ENCODE measurements at places on chromosomes 13 and 19. TPM values are rescaled to one million over a fixed set of nuclear protein-coding genes. Genes with fewer than 3 reads are reported as not detected.

The RNF225 gene
- total RNA-seq, result 0.59 TPM

The ZNF570 gene
- total RNA-seq, result 3.6 TPM

The ATP8B3 gene
- total RNA-seq, result 2.3 TPM

The SMIM44 gene
- not detected for total RNA-seq

The RXFP2 gene
- total RNA-seq, result not detected

The PDE4C gene
- total RNA-seq, result 1.4 TPM

- DNase-seq, result no peak
- peaks cover 20% of the 10 kb centered on the region for H3K36me3 ChIP-seq
- H3K4me1 ChIP-seq, result peaks cover 28% of the 10 kb centered on the region
- peak overlapping the region; percentile 75 for H3K4me3 ChIP-seq
- H3K27me3 ChIP-seq, result peaks cover 47% of the 10 kb centered on the region
Observed at GRCh38 chr19:53978975-53979801, 12.2 kb upstream of the CACNG6 start.

DNA sequence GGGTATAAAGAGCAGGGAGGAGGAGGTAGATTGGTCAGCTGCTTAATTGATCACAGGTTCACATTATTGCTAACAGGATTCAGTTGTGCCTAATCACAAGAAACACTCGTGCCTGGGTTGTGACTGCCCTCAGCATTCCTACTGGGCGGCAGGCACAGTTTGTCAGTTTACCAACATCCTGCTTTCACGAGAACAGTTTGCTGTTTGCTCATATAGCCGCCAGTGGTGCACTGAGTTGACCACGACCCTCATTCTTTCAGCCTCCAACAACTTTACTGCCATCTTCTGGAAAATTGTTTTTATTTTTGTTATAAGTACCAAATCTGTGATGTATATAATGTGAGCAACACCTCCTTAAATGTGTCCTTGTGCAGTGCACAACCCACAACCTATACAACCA, 16.2 kb upstream of the IFT88 start:
- H3K4me1 ChIP-seq, result peaks cover 8% of the 10 kb centered on the region
- no peak overlapping the region for H3K4me3 ChIP-seq
- H3K36me3 ChIP-seq, result no peaks in the 10 kb centered on the region
- no peak overlapping the region for H3K27ac ChIP-seq

- peak overlapping the region; percentile 98 for H3K4me3 ChIP-seq
- DNase-seq, result no peak
- no peaks in the 10 kb centered on the region for H3K27me3 ChIP-seq
- peak overlapping the region; percentile 96 for H3K27ac ChIP-seq
Observed at GRCh38 chr19:35714601-35715354, 3.0 kb upstream of the KMT2B start.

GRCh38 chr19:30492586-30493270, 120.5 kb downstream of the ZNF536 start:
- H3K27ac ChIP-seq, result no peak overlapping the region
- H3K4me3 ChIP-seq, result no peak overlapping the region
- H3K27me3 ChIP-seq, result peaks cover 31% of the 10 kb centered on the region
- no peaks in the 10 kb centered on the region for H3K4me1 ChIP-seq

- peaks cover 3% of the 10 kb centered on the region for H3K4me1 ChIP-seq
- DNase-seq, result peak; percentile 56
- H3K27ac ChIP-seq, result no peak overlapping the region
- H3K36me3 ChIP-seq, result no peaks in the 10 kb centered on the region
- H3K27me3 ChIP-seq, result no peaks in the 10 kb centered on the region
Observed at GRCh38 chr19:6216236-6216995, 63.4 kb downstream of the MLLT1 start.

DNA sequence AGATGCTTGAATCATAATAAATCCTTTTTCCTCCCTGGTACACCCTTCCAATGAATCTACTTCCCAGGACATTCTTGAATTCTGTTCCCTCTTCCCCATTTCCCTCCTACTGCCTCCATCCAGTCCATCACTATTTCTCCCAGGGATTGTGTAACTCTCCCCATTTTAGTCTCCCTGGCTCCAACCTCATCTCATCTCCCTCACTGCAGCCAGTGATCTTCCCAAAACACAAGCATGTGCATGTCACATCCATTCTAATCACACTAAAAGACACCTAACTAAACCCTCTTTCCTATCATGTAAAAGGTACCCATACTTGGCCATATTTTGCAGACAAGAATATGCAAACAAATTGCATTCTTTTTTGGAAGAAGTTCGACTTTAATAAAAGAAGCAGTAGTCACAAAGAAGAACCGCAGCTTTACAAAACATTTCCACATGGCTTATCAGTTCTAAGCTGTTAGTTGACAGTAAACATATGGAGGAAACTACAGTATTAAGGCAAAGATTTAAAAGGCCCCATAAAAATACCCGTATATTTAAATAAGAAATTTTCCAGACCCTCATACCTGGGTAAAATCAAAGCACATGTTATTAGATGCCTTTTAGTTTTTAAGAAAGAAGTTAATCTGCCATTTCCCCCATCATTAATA, 111.0 kb downstream of the KCTD12 start:
- H3K4me1 ChIP-seq, result no peaks in the 10 kb centered on the region
- H3K27ac ChIP-seq, result no peak overlapping the region
- H3K27me3 ChIP-seq, result peaks cover 14% of the 10 kb centered on the region
- no peak overlapping the region for H3K4me3 ChIP-seq

DNA sequence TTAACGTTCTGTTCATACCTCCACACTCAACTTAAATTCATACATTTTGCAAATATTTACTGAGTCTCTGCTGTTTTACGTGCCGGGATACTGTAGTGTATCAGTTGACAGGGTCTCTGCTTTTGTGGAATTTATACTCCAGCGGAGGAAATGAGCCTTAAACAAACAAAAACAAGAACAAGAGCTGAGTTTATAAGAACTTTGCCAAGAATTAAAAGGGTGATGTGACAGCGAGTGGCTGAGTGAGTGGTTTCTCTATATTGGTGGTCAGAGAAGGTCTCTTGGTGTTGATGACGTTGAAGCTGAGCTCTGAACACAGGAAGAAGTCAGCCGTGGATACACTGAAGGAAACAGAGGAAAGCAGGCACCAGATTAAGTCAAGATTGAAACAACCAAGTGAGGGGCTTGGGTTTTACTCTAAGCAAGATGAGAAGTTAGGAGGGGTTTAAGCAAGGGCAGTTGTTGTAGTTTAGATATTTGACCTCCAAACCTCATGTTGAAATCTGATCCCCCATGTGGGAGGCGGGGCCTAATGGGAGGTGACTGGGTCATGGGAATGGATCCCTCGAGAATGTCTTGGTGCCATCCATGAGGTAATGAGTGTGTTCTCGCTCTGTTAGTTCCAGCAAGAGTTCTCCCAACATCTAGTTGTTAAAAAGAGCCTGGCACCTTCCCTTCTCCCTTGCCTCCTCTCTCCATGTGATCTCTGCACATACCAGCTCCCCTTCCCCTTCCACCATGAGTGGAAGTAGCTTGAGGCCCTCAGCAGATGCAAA, 248.3 kb downstream of the DCLK1 start:
- no peaks in the 10 kb centered on the region for H3K27me3 ChIP-seq
- no peaks in the 10 kb centered on the region for H3K36me3 ChIP-seq
- H3K27ac ChIP-seq, result no peak overlapping the region
- no peak for DNase-seq
- H3K4me3 ChIP-seq, result no peak overlapping the region
- H3K4me1 ChIP-seq, result no peaks in the 10 kb centered on the region

- no peak overlapping the region for H3K4me3 ChIP-seq
- no peaks in the 10 kb centered on the region for H3K4me1 ChIP-seq
- H3K36me3 ChIP-seq, result no peaks in the 10 kb centered on the region
- H3K27ac ChIP-seq, result no peak overlapping the region
- peaks cover 61% of the 10 kb centered on the region for H3K27me3 ChIP-seq
Observed at GRCh38 chr13:27964741-27965323, 4.3 kb downstream of the CDX2 start.

DNA sequence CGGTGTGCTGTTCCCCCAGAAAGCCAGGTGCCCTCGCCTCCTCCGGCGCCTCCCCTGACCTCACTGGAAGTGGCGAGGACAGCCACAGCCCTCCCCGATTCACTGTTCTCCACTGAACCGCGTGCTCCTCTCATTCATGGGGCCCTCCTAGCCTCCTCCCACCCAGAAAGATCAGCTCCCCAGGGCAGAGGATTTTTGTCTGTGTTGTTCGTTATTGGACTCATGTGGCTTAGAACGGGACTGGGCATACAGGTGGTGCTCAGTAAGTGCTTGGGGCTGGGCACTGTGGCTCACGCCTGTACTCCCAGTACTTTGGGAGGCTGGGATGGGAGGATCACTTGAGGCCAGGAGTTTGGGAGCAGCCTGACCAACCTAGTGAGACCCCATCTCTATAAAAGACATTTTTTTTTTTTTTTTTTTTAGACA, 3.8 kb downstream of the PRTN3 start:
- no peaks in the 10 kb centered on the region for H3K4me1 ChIP-seq
- no peak overlapping the region for H3K27ac ChIP-seq
- peaks cover 24% of the 10 kb centered on the region for H3K27me3 ChIP-seq
- no peak for DNase-seq
- H3K4me3 ChIP-seq, result no peak overlapping the region
- H3K36me3 ChIP-seq, result peaks cover 6% of the 10 kb centered on the region

DNA sequence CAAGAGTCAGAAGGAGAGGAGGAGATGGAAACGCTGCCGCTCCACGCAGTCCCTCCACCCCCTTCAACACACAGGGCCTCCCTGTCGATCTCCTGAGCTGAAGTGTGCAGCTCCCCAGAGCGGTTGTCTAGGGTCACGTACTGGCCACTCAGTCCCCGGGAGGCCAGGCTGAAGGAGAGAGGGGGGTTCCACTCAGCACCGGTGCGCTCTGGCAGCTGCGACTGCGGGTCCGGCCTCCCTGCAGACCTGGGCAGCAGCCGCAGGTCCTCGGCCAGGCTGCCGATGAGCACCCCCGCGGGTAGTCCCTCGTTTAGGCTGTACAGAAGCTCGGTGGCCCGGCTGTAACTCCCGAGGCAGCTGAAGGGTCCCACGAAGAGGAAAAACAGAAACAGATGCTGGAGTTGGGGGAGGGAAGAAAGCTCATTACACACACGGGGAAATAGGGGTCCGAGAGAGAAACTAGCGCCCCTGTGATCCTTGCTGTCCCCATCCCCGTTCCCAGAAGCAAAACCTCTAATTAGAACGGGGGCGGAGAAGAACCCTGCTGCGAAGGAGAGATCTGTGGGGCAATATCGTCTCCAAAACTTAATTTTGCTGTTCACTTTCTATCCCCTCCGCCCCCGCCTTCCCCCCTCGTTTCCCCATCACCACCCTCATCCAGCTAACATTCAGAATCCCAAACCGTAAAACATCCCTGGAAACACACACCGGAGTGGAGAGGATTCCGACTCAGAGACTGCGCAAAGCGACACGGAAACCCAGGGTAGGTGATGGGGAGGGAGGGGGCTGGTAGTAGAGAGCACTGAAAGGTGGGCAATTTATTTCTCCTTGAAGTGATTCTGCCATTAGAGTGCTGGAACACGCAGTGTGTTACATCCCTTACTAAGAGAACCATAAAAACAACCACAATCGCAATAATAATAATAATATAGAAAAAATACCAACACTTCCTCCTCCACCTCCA, 1.8 kb downstream of the PCDH20 start:
- H3K36me3 ChIP-seq, result no peaks in the 10 kb centered on the region
- no peaks in the 10 kb centered on the region for H3K27me3 ChIP-seq
- H3K27ac ChIP-seq, result no peak overlapping the region
- no peak overlapping the region for H3K4me3 ChIP-seq

- H3K36me3 ChIP-seq, result peaks cover 25% of the 10 kb centered on the region
- DNase-seq, result no peak
- H3K27ac ChIP-seq, result no peak overlapping the region
- H3K4me3 ChIP-seq, result no peak overlapping the region
Observed at GRCh38 chr13:49404703-49405020, 39.2 kb downstream of the CAB39L start.

GRCh38 chr13:106786006-106786563, 218.1 kb upstream of the ARGLU1 start:
- no peaks in the 10 kb centered on the region for H3K4me1 ChIP-seq
- no peak overlapping the region for H3K4me3 ChIP-seq
- no peak overlapping the region for H3K27ac ChIP-seq
- DNase-seq, result no peak
- no peaks in the 10 kb centered on the region for H3K36me3 ChIP-seq
- H3K27me3 ChIP-seq, result no peaks in the 10 kb centered on the region

GRCh38 chr19:40742886-40743285, 7.4 kb downstream of the ACTMAP start:
- no peaks in the 10 kb centered on the region for H3K27me3 ChIP-seq
- H3K4me1 ChIP-seq, result no peaks in the 10 kb centered on the region
- no peak overlapping the region for H3K27ac ChIP-seq
- DNase-seq, result no peak
- no peaks in the 10 kb centered on the region for H3K36me3 ChIP-seq

- no peak overlapping the region for H3K27ac ChIP-seq
- peaks cover 9% of the 10 kb centered on the region for H3K36me3 ChIP-seq
- H3K27me3 ChIP-seq, result no peaks in the 10 kb centered on the region
- no peak overlapping the region for H3K4me3 ChIP-seq
- H3K4me1 ChIP-seq, result peaks cover 57% of the 10 kb centered on the region
Observed at GRCh38 chr13:50072676-50073075, 57.4 kb downstream of the KCNRG start.

DNA sequence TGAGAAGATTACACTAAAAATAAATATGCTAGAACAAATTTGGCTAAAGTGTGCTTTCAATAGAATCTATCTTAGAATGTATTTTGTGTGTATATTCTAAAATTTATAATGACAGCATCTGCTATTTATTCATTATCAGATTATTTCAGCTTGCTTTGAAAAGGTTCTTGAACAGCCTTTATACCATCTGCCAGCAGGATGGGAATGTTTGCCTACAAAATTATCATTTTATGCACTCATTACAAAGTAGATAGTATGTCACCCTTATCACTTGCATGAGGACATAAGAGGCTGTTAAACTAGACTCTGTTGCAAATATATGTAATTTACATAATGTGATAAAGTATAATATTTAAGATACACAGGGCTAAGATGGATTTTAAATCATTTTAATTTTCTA, 1286.9 kb upstream of the PCDH20 start:
- no peaks in the 10 kb centered on the region for H3K27me3 ChIP-seq
- no peak for DNase-seq
- no peak overlapping the region for H3K4me3 ChIP-seq
- H3K4me1 ChIP-seq, result no peaks in the 10 kb centered on the region

DNA sequence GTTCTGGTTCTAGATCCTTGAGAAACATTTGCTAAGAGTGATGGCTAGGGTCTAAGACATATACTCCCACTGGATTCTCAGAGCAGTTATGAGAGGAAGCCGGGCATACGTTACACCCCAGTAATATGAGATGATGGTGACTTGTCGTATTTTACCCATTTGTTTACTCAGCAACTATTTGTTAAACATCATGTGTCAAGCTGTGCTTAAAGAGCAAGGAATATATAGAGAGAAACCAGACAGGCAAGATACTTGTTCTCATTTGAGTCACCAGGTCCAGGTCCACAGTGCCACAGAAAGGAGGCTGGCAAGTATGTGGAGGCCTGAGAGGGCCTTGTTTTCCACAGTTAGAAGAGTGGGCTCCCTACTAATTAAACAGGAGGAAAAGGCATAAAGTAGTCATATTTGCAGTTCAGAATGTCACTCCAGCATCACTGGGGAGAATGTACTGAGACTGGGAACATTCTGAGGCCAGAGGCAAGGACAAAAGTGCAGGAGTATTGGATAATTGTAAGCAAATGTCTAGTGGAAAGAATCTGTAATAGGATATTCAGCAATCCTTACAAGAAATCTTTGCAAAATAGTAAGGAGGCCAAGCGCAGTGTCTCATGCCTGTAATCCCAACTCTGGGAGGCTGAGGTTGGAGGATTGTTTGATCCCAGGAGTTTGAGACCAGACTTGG, 142.2 kb downstream of the IRS2 start:
- no peaks in the 10 kb centered on the region for H3K27me3 ChIP-seq
- DNase-seq, result no peak
- H3K4me1 ChIP-seq, result peaks cover 5% of the 10 kb centered on the region
- H3K27ac ChIP-seq, result no peak overlapping the region
- no peak overlapping the region for H3K4me3 ChIP-seq
- peaks cover 13% of the 10 kb centered on the region for H3K36me3 ChIP-seq

GRCh38 chr19:19480688-19481087, 34.7 kb downstream of the TSSK6 start:
- H3K4me1 ChIP-seq, result peaks cover 42% of the 10 kb centered on the region
- H3K4me3 ChIP-seq, result no peak overlapping the region
- no peaks in the 10 kb centered on the region for H3K27me3 ChIP-seq
- H3K27ac ChIP-seq, result peak overlapping the region; percentile 41
- DNase-seq, result no peak

Data from natural killer cell treated with Interleukin-12 subunit alpha and Interleukin-12 subunit beta and Interleukin-15 and Interleukin-18, amount 100 ng/mL, for 72 hours (primary cell).